ENCODE measurements at places on chromosomes 5 and 9.

GRCh38 chr5:32482193-32482592 lies 37.7 kb upstream of the ZFR start:
- no peak for DNase-seq

GRCh38 chr9:97491216-97491999 lies 10.1 kb upstream of the TMOD1 start:
- DNase-seq = no peak

- no peak for DNase-seq
Measured at GRCh38 chr9:112129246-112129645, 45.9 kb downstream of the SUSD1 start.

GRCh38 chr5:14156290-14156649 lies 13.1 kb downstream of the TRIO start:
- DNase-seq = no peak

DNA sequence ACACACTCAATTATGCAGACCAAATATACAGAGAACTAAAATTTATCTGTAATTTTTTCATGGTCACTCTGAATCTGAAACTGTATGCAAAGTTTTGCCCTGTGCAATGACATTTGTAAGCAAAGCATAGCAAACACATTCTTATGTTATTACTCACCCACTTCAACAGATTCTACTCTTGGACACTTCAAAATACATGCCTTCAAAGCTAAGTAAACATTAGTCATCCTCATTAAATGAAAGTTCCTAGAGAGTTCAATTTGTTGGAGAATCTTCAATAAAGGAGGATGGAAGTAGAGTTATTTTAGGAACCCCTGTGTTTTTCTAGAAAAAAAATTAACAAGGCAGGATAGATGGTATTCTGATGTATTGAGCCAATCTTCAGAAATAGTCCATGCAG lies 639.7 kb upstream of the C9orf72 start:
- DNase-seq = no peak

DNA sequence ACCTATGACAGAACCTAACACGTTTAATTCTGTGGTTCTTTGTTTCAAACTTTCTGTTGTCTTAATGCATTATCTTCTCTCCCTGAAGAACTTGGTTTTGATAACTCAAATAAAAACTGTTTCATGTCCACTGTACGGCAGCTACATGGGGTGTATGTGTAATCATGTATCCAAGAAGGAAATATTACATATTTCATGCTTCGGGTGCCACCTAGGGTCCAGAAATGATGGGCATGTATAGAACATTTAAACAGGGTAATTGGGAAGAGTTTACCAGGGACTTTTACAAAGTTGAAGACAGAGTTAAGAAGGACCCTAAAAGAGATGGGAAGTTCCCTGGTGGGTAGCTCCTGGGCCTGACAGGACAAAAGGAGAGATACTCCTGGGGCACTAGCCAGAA lies 291.3 kb downstream of the FBXL7 start:
- no peak for DNase-seq
